ENCODE measurements at places on chromosomes 3 and 15.

- no peak overlapping the region for H3K4me3 ChIP-seq
- no peaks in the 10 kb centered on the region for H3K36me3 ChIP-seq
Measured at GRCh38 chr3:119311081-119311925, 17.1 kb downstream of the ARHGAP31 start.

DNA sequence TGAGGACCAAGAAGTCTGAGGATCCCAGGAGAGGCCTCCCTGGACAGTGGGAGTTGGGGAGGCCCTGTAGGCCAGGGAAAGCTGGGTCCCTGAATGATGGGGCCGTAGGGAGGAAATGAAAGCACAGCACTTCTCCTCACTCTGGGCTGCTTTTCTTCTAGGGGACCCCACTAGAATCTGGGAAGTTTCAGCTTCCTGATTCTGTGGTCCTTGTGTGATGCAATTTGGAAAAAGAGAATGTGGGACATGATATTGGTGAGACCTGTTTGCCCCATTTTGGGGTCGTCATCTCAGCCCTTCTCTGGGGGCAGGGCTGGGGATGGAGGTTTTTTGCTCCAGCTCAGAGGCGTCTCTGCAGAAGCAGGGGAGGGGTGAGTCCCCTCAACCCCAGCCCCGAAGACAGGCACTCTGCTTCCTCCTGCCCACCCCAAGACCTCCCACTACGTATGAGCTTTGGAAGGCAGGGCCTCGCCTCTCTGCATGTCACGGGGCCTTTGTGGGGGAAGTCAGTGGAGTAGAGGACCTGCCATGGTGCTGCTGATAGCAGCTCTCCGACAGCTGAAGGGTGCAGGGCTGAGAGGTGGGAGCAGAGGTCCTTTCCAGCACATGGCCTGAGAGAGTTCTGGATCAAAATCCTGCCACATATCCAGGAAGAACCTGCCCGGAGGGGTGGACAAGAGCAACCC, 1.5 kb upstream of the SNX22 start:
- H3K27ac ChIP-seq: no peak overlapping the region
- no peaks in the 10 kb centered on the region for H3K36me3 ChIP-seq
- H3K4me1 ChIP-seq: peaks cover 16% of the 10 kb centered on the region
- no peaks in the 10 kb centered on the region for H3K27me3 ChIP-seq
- DNase-seq: no peak
- no peak overlapping the region for H3K4me3 ChIP-seq

- H3K27me3 ChIP-seq: no peaks in the 10 kb centered on the region
- peak overlapping the region; percentile 57 for H3K27ac ChIP-seq
- peaks cover 12% of the 10 kb centered on the region for H3K4me1 ChIP-seq
- peaks cover 67% of the 10 kb centered on the region for H3K36me3 ChIP-seq
Measured at GRCh38 chr15:64851503-64851840, 9.8 kb downstream of the PLEKHO2 start.

- no peaks in the 10 kb centered on the region for H3K36me3 ChIP-seq
- DNase-seq: no peak
- H3K4me1 ChIP-seq: peaks cover 5% of the 10 kb centered on the region
- no peak overlapping the region for H3K4me3 ChIP-seq
- no peaks in the 10 kb centered on the region for H3K27me3 ChIP-seq
Measured at GRCh38 chr15:43187544-43188155, 2.4 kb downstream of the CCNDBP1 start.

DNA sequence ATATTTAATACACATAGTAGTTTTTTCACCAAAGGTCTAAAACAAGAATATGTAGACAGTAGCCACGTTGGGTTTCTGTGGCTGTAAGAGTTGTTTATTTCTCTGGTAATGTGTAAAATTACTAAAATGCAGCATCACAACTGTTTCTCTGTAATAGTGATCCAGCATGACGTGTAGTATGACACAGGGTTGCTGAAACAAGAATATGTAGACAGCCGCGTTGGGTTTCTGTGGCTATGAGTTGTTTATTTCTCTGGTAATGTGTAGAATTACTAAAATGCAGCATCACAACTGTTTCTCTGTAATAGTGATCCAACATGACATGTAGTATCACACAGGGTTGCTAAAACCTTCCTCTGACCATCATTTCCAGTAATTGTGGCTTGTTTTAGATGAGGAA, 153.6 kb upstream of the ZNF717 start:
- H3K4me3 ChIP-seq: no peak overlapping the region
- H3K27me3 ChIP-seq: no peaks in the 10 kb centered on the region
- H3K27ac ChIP-seq: no peak overlapping the region
- no peak for DNase-seq
- no peaks in the 10 kb centered on the region for H3K4me1 ChIP-seq

- no peaks in the 10 kb centered on the region for H3K4me1 ChIP-seq
- H3K4me3 ChIP-seq: no peak overlapping the region
- H3K36me3 ChIP-seq: no peaks in the 10 kb centered on the region
Measured at GRCh38 chr15:48925714-48926223, 38.0 kb downstream of the SHC4 start.

GRCh38 chr3:33918126-33918756, 119.8 kb downstream of the PDCD6IP start:
- no peaks in the 10 kb centered on the region for H3K4me1 ChIP-seq
- H3K27me3 ChIP-seq: no peaks in the 10 kb centered on the region
- no peak overlapping the region for H3K27ac ChIP-seq
- no peak overlapping the region for H3K4me3 ChIP-seq

GRCh38 chr3:25584011-25584789, 80.5 kb downstream of the TOP2B start:
- no peaks in the 10 kb centered on the region for H3K27me3 ChIP-seq
- H3K36me3 ChIP-seq: no peaks in the 10 kb centered on the region
- H3K4me1 ChIP-seq: peaks cover 18% of the 10 kb centered on the region
- H3K4me3 ChIP-seq: no peak overlapping the region
- DNase-seq: no peak

- peak overlapping the region; percentile 74 for H3K27ac ChIP-seq
- no peaks in the 10 kb centered on the region for H3K27me3 ChIP-seq
- no peaks in the 10 kb centered on the region for H3K4me1 ChIP-seq
- H3K4me3 ChIP-seq: no peak overlapping the region
- peak; percentile 18 for DNase-seq
Measured at GRCh38 chr3:105353485-105354161, 13.1 kb upstream of the ALCAM start.

- no peaks in the 10 kb centered on the region for H3K4me1 ChIP-seq
- no peak overlapping the region for H3K4me3 ChIP-seq
- H3K27me3 ChIP-seq: no peaks in the 10 kb centered on the region
- no peak overlapping the region for H3K27ac ChIP-seq
- peaks cover 74% of the 10 kb centered on the region for H3K36me3 ChIP-seq
Measured at GRCh38 chr3:100740207-100740606, 30.9 kb downstream of the TFG start.

DNA sequence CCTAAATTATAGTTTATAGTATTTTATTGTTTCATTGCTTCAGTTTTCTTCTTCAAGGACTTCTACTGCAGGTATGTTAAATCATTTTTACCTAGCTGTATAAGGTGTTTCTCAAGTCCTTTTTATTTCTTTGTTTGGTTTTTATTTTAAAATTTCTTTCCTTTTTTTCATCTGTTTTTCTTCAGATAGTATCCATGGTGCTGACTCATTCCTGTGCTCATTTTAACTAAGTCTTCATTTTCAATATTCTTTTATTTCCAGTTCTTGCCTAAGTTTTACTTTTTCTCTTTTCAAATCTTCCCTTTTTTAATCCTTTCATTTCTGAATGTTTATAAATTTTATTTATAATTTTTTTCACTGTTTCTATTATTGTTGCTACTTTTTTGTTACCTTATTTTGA, 42.3 kb upstream of the STIMATE start:
- no peak for DNase-seq
- no peaks in the 10 kb centered on the region for H3K27me3 ChIP-seq
- no peaks in the 10 kb centered on the region for H3K4me1 ChIP-seq
- H3K4me3 ChIP-seq: no peak overlapping the region
- H3K27ac ChIP-seq: no peak overlapping the region

DNA sequence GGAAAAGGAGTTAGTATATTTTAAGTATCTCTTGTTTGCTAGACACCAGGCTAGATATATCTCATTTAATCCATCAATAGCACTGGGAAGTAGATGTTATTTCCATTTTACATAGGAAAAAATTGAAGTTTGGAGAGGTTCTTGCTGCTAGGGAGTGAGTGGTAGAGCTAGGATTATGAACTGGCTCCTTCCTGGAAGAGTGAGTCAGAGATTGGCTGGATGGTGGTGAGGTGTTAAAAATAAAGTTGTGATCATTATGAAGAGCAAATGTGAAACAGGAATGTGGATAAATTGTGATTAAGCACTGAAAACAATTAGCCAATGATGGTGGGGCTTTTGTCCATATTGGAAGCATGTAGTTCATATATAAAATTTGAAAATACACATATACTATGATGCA, 234.2 kb downstream of the WNT5A start:
- DNase-seq: no peak
- no peak overlapping the region for H3K4me3 ChIP-seq
- H3K27ac ChIP-seq: no peak overlapping the region
- H3K36me3 ChIP-seq: no peaks in the 10 kb centered on the region

- H3K36me3 ChIP-seq: no peaks in the 10 kb centered on the region
- H3K27ac ChIP-seq: no peak overlapping the region
- DNase-seq: peak; percentile 9
- no peak overlapping the region for H3K4me3 ChIP-seq
Measured at GRCh38 chr15:40142428-40142827, 18.4 kb upstream of the BUB1B start.

- no peaks in the 10 kb centered on the region for H3K4me1 ChIP-seq
- no peak overlapping the region for H3K4me3 ChIP-seq
- H3K27ac ChIP-seq: no peak overlapping the region
- H3K36me3 ChIP-seq: no peaks in the 10 kb centered on the region
- no peaks in the 10 kb centered on the region for H3K27me3 ChIP-seq
Measured at GRCh38 chr15:29612701-29613100, 209.6 kb downstream of the TJP1 start.

DNA sequence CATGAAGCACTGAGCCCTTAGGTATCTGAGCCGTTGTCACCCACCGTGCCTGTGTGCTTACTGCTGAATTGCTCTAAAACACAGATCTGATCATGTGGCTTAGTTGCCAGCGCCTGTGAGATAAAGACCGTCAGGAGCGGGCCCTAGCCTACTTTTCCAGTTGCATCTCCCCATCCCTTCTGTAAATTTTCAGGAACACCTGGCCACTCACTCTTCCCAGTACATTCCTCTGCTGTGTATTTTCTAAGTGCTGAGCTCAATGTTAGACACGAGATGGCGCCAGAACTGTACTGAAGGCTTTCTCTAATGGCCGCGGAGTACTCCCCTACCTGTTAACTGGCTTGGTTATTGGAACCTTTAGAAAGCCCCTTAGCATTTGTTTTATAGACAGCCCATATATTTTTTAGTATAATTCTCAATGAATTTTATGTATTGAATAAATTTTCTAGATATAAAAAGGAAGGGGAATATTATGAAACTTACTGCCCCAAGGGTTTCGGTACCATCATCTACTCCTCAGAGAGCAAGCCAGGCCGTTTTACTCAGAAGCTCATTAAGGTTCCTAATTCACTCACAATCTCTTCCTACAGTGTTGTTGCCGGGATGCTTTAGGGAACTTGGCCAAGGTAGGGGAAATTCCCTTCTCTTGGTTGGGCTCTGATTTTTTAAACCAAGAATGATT, 16.7 kb upstream of the WNT7A start:
- H3K27ac ChIP-seq: no peak overlapping the region
- H3K27me3 ChIP-seq: no peaks in the 10 kb centered on the region
- peak overlapping the region; percentile 56 for H3K4me3 ChIP-seq
- H3K36me3 ChIP-seq: no peaks in the 10 kb centered on the region

- no peaks in the 10 kb centered on the region for H3K27me3 ChIP-seq
- DNase-seq: no peak
- H3K4me1 ChIP-seq: no peaks in the 10 kb centered on the region
- no peak overlapping the region for H3K4me3 ChIP-seq
- H3K36me3 ChIP-seq: no peaks in the 10 kb centered on the region
- H3K27ac ChIP-seq: no peak overlapping the region
Measured at GRCh38 chr3:46301122-46301835, 52.6 kb upstream of the CCR2 start.

DNA sequence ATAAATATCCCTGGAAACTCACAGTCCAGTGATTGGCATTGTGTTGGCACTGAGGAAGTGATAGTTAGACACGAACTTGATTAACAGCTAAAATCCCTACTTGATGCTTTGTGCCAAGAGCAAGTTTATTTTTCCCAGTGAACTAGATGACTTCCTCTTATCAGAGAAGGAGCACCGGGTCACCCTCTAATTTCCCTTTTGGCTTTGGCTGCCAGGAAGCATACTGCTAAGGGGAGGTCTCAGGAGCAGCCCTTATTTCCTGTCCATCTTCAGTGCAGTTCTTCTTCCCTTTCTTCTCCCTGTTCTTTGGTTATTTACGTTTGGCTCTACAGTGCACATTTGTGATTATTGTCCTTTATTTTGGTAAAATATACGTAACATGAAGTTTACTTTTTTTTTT, 13.0 kb downstream of the FBLN2 start:
- H3K4me1 ChIP-seq: no peaks in the 10 kb centered on the region
- H3K27ac ChIP-seq: no peak overlapping the region
- H3K27me3 ChIP-seq: no peaks in the 10 kb centered on the region
- DNase-seq: peak; percentile 7
- H3K36me3 ChIP-seq: no peaks in the 10 kb centered on the region

GRCh38 chr15:45790325-45790943, 155.6 kb downstream of the SQOR start:
- H3K27ac ChIP-seq: no peak overlapping the region
- H3K36me3 ChIP-seq: no peaks in the 10 kb centered on the region
- H3K4me3 ChIP-seq: no peak overlapping the region
- DNase-seq: peak; percentile 22
- H3K4me1 ChIP-seq: no peaks in the 10 kb centered on the region

DNA sequence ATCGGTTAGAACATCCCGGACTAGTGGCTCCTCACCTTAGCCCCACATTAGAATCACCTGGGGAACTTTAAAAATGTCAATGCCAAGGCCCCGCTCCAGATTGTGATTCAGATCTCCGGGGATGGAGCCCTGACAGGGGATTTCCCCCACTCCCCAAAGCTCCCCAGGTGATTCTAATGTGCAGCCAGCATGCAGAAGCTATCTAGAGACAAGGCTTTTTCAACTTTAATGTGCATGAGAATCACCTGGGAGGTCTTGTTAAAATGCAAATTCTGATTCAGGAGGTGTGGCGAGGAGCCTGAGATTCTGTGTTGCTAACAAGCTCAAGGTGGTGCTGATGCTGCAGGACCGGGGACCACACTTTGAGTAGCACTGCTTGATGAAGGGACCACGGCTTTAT, 156.7 kb downstream of the RAB11A start:
- H3K36me3 ChIP-seq: no peaks in the 10 kb centered on the region
- H3K4me1 ChIP-seq: no peaks in the 10 kb centered on the region
- no peaks in the 10 kb centered on the region for H3K27me3 ChIP-seq
- no peak overlapping the region for H3K4me3 ChIP-seq
- DNase-seq: no peak

DNA sequence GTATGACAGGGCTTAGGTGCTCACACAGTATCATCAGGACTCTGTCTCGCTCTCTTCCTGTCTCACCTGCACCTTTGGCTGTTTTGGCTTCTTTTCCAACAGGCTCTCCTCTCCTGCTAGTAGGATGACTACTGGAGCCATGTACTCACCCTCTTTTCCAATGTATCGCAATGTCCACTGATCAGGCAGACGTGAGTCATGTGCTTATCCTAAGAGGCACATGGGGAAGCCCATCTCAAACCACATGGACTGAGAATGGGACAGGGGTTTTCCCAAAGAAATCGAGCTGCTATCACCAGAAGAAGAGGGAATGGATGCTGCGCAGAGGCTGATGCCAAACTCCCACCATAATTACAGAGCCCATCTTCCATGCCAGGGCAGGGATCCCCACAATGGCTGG, 180.6 kb downstream of the IL5RA start:
- no peak for DNase-seq
- no peaks in the 10 kb centered on the region for H3K4me1 ChIP-seq
- H3K27ac ChIP-seq: no peak overlapping the region
- H3K4me3 ChIP-seq: no peak overlapping the region

GRCh38 chr15:98146031-98146820, 185.7 kb downstream of the ARRDC4 start:
- H3K4me3 ChIP-seq: no peak overlapping the region
- H3K27ac ChIP-seq: no peak overlapping the region
- no peaks in the 10 kb centered on the region for H3K27me3 ChIP-seq
- no peak for DNase-seq
- H3K4me1 ChIP-seq: no peaks in the 10 kb centered on the region

All from adrenal gland (tissue), 19 donors.